GM23248 (cell line): ENCODE measurements at places on chromosomes 6 and 20.

GRCh38 chr6:23445157-23445710, 680.8 kb upstream of the NRSN1 start:
- no peak for DNase-seq

- no peak for DNase-seq
These were observed 45.2 kb downstream of the DPPA5 start for GRCh38 chr6:73308712-73309534.

- no peak for DNase-seq
These were observed 6.0 kb downstream of the TLDC2 start for GRCh38 chr20:36881888-36882287.

DNA sequence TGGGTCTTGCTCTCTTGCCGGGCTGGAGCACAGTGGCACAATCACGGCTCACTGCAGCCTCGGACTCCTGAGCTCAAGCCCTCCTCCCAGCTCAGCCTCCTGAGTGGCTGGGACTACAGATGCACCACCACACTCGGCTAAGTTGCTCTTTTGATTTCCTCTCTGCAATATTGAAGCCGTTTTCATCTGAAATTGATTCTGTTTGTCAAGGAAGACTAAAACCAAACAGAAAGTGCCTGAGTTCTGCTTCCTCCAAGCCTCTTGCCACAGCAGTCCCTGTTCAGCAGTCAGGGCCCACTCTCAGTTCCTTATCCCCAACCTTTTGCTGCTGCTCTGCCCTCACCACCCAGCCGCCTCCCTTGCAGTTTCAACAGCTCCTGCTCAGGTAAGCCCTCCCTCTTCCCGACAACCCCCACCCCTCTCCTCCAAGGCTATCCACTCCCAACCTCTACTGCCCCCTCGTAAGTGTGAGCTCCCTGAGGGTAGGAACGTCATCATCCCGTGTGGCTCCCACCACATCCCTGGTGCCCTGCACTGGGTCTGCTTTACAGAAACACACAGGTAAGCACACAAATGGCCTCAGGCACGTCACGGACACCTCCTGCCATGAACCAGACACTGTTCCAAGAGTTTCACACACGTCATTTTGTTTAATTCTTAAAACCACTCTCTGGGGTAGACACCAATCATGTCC, 70.7 kb upstream of the TAB2 start:
- no peak for DNase-seq

DNA sequence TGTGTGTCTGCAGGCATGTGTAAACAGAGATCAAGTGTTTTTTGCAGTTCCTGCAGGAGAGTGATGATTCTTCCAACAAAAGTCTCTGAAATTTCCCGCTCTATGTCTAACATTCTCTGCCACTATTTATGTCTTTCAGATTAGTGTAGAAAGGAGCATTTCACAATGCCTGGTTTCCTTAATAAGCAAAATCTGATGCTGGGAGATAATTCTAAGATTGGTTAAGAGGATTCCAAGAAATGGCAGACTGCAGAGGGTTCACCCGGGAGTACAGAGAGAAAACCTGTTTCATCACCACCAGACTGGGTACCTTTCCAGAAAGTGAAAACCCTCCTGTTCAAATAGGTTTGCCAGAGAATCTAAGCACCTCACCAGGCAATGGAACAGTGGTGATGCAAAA, 62.7 kb downstream of the FOXC1 start:
- no peak for DNase-seq

DNA sequence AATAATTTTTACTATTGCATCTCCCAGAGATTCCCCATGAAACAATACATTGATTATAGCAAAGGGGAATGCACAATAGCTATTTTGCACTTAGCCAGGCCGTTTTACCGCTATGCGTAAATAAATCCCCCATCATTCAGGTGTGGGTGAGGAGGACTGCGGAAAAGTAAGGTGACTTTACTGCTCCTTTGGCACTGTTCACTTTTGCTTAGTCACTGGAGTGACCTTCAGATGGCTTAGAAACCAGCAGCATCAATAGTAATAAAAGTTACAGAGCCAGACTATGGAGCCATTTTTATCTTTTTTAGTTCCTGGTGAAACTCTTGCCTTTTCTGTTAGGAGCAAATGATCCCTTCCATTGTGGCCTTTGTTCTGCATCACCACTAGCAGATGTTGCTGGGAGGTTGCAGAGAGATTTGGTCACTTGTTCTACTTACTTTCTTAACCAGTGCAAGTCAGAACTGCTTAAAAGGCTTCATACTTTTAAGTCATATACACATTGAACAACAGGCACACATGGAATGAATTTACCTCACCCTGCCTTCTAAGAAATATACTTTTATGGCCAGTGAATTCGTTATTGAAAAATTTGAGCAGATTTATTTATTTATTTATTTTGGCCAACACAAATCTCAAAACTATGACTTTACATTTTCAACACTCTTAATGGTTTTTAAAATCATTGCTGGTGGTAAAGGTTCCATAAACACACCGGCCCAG, 12.1 kb upstream of the BTBD3 start:
- peak; percentile 3 for DNase-seq

DNA sequence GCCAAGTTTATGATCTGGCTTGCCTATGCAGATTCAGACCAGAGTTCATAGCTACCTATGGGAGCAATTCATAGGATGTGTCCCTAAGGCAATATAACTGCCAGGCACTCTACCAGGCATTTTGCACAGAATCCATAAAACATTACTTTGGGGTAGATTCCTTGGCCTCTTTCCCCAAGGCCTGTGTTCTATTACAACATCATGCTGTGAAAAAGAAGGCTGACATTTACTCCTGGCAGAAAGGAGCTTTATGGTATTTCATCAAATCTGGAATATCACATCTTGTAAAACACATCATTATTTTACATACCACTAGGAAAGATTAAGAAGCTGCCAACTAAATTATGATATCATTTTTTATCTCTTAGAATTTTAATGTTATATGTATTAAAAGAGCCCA, 287.0 kb upstream of the MARCKS start:
- DNase-seq: peak; percentile 46

DNA sequence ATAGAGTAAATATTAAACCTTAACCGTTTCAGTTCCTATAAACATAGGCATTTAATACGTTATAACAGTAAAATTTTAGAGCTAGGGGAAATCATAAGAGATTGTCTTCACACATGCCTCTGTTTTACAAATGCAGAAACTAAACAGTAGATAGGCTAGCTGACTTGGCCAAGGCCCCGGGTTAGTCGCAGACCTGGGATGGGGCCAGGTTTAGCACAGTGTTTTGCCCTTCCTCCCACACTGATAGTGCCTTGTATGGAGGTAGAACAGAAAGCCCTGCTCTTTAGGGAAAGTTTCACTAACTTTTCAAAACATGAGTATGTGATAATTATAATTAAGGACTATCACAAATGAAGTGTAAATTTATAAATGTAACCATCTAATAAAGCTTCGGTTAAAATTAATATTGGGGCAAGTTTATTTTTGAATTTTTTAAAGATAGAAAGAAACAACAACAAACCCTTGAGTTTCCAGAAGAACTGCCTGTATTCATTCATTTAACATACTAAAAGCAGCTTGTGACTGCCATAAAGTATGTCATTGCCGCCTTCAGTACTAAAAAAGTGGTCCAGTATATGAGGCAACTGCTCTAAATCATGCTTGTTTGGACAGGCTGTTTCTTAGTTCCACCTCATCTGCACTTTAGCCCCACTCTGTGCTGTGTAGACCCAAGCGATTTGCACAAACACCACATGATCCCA, 62.5 kb upstream of the LOC128125822 start:
- DNase-seq: peak; percentile 59
